ENCODE measurements at places on chromosomes 6 and 20. TPM values are rescaled to one million over a fixed set of nuclear protein-coding genes. Genes with fewer than 3 reads are reported as not detected.

The CDH4 gene
- not detected for polyA plus RNA-seq

The HAO1 gene
- 0.86 TPM for polyA plus RNA-seq

The PBOV1 gene
- polyA plus RNA-seq: not detected

The HLA-DOA gene
- 10.8 TPM for polyA plus RNA-seq

The CNBD2 gene
- 11.4 TPM for polyA plus RNA-seq

The CCN6 gene
- 8.4 TPM for polyA plus RNA-seq

The ATRN gene
- polyA plus RNA-seq: 15.7 TPM

The BPIFB2 gene
- polyA plus RNA-seq: not detected

The GHRH gene
- not detected for polyA plus RNA-seq

The PRPH2 gene
- polyA plus RNA-seq: 0.75 TPM

The XKR7 gene
- not detected for polyA plus RNA-seq

The NXT1 gene
- polyA plus RNA-seq: 21.4 TPM

The TRIM31 gene
- 0.26 TPM for polyA plus RNA-seq

- no peak for DNase-seq
These were observed 5.6 kb upstream of the TREML4 start for GRCh38 chr6:41222513-41222912.

DNA sequence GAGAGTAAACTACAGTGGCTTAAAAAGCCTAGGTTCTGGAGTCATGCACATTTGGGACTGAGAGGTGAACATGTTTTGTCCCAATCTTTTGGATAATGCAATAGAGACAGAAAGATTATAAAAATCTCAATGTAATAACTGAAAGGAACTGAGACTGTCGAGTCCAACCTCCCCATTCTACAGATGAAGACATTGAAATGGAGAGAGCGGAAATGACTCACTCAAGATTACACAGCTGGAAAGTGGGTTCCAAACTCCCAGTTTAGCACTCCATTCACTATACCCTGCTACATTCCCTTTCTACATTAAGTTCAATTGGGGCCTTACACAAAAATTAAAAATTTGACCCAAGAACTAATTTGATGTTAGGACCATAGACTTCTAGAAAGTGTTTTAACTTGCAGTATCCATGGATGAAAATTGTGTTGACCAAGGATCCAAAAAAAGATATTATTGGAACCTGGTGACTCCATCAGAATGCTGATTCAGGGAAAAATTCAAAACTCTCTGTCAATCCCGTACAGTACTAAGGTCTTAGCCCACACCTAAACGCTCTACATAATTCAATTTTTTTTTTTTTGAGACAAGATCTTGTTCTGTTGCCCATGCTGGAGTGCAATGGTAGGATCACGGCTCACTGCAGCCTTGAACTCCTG is 1.5 kb upstream of the ILRUN start:
- no peak for DNase-seq

GRCh38 chr6:37679539-37680476 is 17.9 kb downstream of the MDGA1 start:
- DNase-seq: peak; percentile 80

GRCh38 chr6:37168811-37169495 is 999 bp upstream of the PIM1 start:
- peak; percentile 81 for DNase-seq

GRCh38 chr20:21622097-21622857 is 83.2 kb upstream of the PAX1 start:
- no peak for DNase-seq

- no peak for DNase-seq
These were observed 164.8 kb upstream of the GGTLC1 start for GRCh38 chr20:24153101-24154040.

- DNase-seq: no peak
These were observed 243.7 kb downstream of the CD83 start for GRCh38 chr6:14361297-14361696.

DNA sequence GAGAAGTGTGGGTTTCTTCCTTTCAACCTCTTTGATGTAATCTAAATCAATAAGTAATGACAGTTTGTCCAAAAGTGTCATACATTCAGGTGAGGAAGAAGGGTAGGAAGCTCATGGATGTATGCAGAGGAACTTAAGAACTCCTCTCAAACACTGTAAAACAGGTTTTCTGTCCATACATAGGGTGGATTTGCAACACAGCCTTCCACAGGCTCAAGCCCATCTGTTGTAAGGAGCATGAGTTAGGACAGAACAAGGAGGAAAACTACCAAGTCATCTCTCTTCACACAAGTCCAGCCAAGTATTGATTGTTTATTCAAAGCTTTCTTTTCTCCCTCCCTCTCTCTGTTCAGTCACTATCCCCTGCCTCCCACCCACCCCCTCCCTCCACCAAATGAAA is 49.0 kb upstream of the CDYL start:
- DNase-seq: no peak

DNA sequence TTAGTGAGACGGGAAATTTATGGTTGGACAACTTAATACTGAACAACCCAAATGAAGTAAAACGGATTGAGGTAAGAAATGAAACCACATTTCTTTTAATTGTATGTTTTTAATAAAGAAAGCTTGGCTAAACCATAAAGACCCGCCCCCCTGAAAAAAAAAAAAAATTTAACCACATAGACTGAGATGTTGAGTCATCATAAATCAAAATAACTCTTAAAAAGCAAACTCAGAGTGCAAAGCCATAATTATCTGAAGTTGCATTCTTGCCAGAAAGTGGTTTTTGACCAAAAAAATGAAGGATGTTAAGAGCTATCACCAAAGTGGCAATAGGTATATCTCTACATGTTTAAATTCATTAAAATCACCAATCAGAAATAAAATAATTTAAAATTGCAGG is 101.8 kb upstream of the COL21A1 start:
- no peak for DNase-seq

DNA sequence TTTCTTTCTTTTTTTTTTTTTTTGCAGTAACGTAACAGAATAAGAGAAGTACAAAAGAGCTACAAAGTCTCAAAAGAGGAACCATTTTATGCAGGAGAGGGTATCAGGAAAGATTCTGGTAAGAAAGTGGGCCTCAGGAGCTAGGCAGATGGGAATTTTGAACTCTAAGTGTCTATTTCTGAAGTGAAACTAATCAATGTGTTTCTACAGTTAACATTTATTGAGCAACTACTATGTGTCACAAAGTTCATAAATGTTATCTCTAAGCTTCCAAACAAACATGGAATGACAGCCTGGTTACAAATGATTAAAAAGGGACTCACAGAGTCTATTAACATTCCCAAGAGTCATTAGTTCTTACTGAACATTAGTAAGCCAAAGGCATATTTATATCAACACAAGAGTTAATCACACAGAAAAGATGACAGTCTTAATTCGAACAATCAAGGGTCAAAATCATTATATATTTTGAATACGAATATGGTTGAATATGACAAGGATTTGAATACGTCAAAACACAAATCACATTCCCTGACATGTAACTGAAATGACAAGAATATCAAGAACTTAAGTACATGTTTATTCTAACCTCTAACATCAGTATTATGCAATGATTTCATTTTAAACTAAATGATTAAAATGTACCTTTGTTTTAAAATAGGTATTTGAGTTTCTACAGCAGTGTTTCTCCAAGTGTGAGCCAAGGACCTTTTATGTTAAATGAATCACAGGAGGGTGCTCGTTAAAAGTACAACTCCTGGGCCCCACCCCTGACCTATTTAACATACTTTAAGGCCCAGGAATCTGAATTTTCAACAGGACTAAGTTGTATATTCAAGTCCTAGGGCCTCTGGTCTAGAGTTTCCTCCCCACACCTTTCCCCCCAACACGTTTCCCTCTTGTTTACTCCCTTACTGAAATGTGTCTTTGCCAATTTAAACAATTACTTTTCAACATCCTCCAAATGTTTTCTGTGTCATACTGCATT is 89.7 kb downstream of the ATXN1 start:
- no peak for DNase-seq

DNA sequence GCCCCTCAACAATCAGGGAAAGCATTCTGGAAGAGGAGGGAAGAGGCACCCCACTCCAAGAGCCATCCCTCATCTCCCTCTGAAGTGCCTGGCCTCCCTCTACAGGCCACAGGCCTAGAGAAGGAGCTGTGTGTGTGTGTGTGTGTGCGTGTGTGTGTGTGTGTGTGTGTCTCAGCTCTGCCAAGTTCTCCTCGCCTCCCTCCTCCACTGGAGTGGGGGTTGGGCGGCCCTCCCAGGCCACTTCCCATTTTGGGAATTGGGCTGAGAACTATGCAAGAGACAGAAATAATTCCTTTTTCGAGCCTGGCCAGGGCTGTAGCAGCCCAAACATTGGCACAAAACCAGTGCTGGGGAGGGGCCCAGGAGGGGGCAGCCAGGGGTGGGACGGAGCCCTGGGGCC is 35.7 kb downstream of the KCNB1 start:
- DNase-seq: peak; percentile 62

DNA sequence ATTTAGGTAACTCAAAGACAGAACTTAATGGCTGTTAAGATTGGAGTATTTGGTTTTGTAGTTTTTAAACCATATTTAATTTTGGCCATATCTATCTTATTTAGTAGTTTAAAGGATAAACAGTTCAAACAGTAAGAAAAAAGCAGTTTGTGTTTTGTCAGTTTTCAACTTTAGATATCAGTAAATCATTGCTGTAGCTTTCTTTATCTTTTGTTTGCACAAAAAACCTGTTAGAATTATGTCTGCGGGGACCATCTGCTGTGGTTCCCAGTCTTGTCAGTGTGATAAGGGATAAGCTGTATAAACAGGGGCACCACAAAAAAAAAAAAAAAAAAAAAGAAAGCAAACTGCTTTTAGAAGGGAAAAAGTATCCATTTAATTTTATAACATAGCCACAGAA is 40.9 kb downstream of the CDKAL1 start:
- no peak for DNase-seq

DNA sequence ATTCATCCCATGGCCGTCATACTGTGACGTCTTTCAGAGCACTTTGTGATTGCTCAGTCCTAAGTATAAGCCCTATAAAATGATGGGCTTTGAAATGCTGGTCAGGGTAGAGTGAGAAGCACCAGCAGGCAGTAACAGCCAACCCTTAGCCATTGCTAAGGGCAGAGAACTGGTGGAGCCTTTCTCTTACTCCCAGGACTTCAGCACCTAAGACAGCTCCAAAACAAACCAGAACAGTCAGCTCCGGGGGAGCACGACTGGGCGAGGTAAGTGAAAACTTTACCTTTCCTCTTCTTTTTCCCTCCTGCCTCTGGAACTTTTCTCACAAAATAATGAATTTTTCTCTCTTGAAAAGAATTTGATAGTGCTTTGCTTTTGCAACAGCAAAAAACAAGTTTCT is at the start of gene VIP:
VIP (plus strand) TSS at position 104 of the 400 bp plus-strand sequence. CDS start 1,381 bp downstream, outside the sequence.
- peak; percentile 76 for DNase-seq

GRCh38 chr20:35503841-35504561 is 25.5 kb downstream of the C20orf173 start:
- DNase-seq: no peak

- no peak for DNase-seq
These were observed 363.8 kb downstream of the CBLN4 start for GRCh38 chr20:55641497-55641896.

DNA sequence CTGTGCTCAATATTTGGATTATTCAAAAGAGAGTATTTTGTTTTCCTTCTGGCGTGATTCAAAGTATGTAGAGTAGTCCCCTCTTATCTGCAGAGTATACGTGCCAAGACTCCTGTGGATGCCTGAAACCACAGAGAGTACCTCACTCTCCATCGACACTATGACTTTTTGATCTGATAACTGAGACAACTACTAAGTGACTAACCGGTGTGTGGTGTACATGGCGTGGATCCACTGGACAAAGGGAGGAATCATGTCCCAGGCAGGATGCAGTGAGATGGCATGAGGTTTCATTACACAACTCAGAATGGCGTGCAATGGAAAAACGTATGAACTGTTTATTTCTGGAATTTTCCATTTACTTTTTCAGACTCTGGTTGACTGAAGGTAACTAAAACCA is 112.2 kb upstream of the PDE7B start:
- peak; percentile 11 for DNase-seq

DNA sequence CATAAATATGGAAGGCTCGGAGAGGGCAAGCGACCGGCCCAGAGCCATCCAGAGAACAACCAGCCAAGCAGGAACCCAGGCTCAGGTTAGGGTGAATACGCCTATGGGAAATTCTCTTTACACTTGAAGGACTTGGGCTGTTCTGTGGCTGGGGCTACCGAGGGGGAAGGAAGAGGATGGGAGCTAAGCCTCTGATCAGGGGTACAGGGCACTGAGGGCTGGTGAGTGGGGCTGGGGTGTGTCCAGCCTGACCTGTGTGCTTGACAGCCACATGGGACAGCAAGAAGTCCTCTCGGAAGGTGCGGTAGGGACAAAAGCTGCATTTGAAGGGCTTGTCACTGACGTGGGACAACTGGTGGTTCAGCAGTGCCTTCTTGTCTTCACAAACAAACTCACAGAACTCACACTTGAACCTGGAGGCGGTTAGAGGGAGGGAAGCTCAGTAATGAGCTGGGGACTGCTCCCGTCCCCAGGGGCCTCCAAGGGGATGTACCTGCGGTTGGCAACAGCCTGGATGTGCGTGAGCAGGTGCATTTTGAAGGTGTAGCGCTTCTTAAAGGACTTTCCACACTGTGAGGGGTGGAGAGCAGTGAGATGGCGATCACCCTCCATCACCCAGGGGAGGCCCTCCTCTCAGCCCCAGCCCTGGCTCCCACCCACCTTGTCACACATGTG is 11.9 kb downstream of the ZNF335 start:
- no peak for DNase-seq

GRCh38 chr6:137520520-137520919 is 26.3 kb upstream of the OLIG3 start:
- DNase-seq: no peak

DNA sequence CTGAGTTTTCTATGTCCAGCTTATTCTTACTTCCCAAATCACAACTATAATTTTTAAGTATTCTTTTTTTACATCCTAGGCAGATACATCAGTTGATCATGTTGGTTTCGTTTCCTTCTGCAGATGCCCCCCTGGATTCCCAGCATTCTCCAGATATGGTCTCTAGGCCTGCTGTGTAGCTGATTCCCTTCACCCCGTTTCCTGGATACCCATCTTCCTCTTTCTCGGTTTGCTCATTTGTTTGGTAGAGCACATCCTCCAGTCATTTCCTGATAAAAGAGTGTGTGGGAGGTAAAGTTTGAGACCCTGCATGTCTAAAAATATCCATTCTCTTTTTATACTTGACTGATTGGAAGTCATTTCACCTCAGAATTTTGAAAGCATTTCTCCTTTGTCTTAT is 66.4 kb downstream of the ANKS1A start:
- DNase-seq: peak; percentile 29

DNA sequence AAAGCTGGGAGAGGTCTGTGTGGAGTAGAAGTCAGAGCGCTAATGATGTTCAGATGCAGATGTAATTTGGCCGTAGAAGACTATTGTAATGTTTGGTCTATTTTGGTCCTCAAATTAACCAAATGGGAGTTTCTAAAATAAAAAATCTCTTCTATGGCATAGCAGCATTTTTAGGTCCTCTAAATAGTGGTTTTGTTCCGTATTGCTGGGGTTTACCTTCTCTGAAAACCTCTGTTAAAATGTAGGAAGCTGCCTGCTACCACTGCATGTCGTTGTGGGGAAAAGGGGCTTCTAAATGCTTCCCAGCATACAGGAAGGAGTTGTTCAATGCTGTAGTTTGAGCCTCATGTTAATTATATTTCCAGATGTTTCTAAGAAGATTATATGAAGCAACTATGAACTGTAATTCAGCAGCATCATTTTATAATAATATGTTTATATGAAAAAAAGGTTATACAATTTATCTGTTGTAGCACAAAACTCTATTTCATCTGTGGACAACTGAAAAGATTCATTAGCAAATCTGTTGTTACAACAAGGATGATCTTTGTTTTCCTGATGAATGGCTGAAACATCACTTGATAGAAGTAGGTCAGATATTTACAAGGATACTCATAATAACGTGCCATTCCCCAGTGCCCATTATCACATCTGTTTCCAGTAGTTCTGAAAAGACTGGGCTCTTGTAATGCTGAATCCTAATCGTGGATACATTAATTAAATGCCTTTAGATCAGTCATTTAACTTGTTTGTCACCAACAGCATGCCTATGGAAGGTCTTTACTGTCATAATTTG is 256.6 kb downstream of the TBC1D7 start:
- no peak for DNase-seq

All from kidney (tissue), 22 donors.